NCI-H1930 (cell line): ENCODE measurements at places on chromosomes 4 and X.
A peak's percentile ranks its signal among the peaks of the same experiment; 100 is the strongest.

DNA sequence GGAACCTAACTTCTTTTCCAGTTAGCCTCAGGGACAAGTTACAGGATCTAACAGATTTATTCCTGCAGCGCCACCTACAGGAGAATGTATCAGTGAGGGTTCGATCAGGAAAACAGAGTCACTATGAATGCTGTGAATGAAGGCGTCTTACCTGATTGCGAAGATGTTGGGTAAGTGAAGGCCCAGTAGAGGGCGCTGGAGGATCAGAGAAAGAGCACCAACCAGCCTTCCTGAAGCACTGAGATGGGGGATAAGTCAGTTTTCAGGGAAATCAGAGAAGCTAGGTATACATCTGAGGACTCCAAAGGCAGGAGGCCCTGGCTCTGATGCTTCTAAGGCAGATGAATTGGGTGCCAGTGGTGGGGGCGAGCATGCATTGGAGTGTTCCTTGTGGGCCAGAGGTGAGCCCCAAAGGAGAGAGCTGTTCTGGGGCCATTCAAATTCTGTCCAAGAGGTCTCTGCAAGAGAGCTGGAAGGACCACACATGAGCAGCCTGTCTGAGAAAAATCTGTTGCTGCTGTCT lies 169.9 kb upstream of the AADAT start:
- DNase-seq = peak; percentile 76

DNA sequence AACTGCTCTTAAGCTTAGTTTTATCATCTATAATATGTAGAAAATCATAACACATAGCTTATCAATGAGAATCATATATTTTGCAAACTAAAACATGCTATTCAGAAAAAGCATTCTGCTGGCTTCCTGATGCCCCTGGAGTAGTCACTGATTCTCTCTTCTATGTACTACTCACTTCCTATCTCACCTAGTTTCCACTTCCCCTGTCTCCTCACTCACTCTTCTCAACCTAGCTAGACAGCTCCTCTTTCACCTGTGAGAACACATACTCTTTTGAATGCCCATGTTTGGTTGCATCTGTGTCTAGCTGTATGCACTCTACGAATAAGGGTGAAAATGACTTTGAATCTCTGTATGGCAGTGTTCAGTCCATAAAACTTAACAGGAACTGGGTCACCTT lies 9.3 kb downstream of the TMEM144 start:
- DNase-seq = no peak

DNA sequence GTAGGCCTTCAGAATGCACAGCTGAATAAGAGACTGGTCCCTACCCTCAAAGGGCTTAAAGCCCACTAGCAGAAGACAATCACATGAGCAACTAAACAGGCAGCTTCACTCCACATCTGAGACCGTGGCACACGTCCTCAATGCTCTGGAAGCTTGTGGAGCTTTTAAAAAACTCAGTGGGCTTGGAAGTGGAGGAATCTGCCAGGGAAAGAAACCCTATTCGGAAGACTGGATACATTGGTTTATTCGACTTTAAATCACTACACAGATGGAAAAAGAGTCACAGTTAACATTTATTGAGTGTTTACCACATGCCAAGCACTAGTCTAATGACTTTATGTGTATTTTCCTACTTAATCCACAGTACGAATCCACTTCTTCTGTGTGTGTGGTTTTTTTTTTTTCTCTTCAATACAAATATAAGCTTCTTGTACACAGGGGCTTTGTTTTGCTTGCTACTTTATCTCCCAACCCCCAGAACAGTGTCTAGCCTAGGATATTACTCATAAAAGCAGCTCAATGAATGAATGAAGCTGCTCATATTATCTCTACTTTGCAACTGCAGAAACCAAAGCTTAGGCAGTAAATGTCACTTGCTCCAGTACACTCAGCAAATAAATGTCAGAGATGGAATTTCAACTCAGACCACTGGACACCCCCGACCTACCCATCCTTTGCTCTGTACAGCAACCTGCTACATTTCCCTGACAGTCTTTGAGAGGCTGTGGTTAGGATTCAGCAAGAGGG lies 137.7 kb downstream of the LDB2 start:
- DNase-seq = no peak

GRCh38 chr4:34250562-34250961 lies 1993.8 kb downstream of the ARAP2 start:
- no peak for DNase-seq

DNA sequence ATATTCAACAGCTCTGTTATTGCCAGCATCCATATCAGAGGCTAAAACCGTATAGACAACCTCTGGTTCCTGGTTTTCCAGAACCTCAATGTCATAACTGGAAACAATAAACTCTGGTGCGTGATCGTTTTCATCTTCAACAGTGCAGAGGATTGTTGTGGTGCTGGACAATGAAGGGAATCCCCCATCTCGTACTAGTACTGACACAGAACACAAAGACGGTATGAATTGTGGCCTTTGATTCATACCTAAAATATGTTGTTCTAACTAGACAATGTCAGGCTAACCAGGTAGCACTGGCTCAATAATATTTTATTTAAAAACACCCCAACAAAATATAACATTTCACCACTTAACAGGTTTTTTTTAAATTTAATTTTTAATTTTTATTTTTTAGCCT lies 186.9 kb downstream of the DCHS2 start:
- no peak for DNase-seq

DNA sequence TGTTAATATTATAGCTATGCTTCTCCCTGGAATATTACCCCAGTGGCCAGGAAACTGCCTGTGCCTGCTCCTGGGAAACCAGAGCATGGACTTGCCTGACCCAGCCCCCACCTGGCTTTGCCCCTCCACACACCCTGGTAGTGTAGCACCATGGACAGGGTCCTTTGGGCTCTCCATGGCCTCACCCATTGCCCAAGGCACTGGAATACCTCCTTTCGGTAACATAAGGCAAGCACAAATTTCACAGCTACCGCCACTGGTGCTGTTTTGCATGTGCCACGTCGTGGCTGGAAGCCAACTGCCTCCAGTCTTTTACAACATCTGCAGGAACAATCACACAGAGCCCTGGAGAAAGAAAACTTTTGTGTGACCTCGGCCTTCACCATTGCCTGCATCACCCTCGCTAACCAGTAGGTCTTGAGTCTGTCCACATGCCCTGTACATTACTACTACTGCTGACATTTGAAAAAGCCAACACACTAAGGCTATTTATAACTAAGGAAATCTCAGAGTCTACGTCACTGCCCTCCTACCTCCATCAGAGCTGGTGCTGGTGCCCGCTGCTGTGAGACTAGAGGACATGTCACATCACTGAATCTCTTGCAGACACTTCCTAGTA lies 47.7 kb downstream of the HPGD start:
- DNase-seq = no peak

DNA sequence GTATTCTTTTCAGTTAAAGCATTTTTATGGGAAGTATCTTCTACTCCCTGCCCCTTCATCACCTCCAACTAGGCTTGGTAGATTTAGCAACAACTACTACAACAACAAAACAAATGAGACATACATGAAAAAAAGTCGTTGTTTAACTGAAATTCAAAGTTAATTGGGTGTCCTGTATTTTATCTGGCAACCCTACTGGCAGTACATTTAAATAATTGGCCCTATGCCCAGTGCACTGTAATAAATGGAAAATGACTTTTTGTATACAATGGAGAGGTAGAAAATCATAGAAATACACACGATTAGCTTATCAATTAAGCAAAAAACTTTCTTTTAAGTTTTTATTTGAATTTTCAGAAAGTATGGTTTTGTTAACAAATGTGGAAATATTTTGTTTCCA lies 21.4 kb upstream of the CLGN start:
- DNase-seq = no peak

GRCh38 chrX:48924270-48924669 lies 5.4 kb upstream of the PIM2 start:
- DNase-seq = no peak

DNA sequence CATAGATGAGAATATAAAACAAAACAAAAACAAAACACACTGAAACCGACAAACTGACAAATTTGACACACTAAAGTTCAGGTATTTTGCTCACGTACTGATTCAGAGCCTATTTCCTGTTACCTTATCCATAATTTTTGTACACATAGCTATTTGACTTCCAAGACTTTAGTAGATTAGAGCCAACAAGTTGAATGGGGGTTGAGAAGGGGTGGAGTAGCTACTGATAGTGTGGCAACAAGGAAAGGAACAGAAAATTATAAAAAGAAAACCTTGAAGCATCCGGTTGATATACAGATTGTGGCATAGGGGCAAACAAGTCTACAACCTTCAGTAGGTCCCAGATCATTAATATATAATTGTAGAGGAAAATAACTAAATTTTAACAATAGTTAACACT lies 92.3 kb upstream of the RASGEF1B start:
- no peak for DNase-seq

GRCh38 chr4:110005461-110006056 lies 92.9 kb downstream of the EGF start:
- DNase-seq = peak; percentile 27

- no peak for DNase-seq
Measured at GRCh38 chr4:150591904-150592303, 10.0 kb downstream of the MAB21L2 start.

GRCh38 chr4:120731561-120731960 lies 191.0 kb downstream of the PRDM5 start:
- DNase-seq = no peak

- DNase-seq = no peak
Measured at GRCh38 chrX:152537373-152537772, 86.3 kb upstream of the GABRA3 start.

GRCh38 chr4:73673286-73673685 lies 53.0 kb upstream of the RASSF6 start:
- DNase-seq = no peak

GRCh38 chr4:25670991-25671390 lies 15.3 kb downstream of the SLC34A2 start:
- DNase-seq = no peak

DNA sequence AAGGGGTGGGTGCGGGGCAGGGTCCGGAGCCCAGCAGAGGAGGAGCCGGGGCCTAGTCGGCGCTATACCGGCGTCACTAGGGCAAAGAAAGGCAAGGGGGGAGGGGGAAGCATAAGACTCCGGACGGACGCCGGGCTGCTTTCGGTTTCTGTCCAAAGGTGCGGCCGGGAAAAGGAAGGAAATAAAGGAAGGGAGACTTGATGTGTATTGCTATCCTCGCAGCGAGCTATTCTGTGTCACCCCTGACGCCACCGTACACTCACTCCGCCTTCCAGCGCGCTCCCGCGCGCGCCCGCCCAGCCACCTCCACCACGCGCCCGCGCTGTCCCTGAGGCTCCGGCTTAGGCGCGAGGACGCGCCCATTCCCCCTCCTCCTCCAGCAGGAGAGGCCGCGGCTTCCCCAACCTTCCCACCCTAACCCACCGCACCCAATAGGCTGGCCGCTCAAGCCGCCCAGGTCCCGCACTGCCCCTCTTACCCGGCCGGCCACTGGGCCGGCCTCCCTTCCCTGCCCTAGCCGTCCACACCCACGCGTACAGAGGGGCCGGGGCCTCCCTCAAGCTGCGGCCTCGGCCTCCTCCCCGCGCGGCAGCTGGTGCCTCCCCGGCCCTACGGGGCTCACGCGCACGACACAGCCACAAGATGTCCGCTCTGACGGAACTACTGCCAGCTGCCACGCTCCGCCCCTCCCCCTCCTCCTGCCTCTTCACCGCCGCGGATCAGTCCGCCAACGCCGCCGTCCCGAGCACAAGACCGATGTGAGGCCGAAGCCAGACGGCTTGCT lies at the start of gene UBE2D3:
TSS of gene UBE2D3 (minus strand) at position 662 of the 784 bp plus-strand sequence. CDS start 1,043 bp downstream, outside the sequence.
- peak; percentile 89 for DNase-seq

DNA sequence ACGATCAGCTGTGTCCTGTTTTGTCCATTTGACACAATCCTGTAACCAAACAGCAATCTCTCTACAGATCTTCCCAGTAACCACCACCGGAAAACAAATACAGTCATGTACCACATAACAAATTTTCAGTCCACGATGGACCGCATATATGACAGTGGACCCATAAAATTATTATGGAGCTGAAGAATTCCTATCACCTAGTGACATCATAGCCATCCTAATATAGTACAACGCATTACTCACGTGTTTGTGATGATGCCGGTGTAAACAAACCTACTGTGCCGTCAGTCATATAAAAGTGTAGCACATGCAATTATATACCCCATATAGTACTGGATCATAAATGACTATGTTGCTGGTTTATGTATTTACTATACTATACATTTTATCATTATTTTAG lies 133.7 kb upstream of the EDNRA start:
- no peak for DNase-seq
